Stimulated activated CD4-positive, alpha-beta T cell treated with anti-CD3 and anti-CD28 coated beads, Interleukin-4, amount 100 ng/mL, for 24 hours (primary cell): ENCODE measurements at places on chromosomes 7 and 10.

DNA sequence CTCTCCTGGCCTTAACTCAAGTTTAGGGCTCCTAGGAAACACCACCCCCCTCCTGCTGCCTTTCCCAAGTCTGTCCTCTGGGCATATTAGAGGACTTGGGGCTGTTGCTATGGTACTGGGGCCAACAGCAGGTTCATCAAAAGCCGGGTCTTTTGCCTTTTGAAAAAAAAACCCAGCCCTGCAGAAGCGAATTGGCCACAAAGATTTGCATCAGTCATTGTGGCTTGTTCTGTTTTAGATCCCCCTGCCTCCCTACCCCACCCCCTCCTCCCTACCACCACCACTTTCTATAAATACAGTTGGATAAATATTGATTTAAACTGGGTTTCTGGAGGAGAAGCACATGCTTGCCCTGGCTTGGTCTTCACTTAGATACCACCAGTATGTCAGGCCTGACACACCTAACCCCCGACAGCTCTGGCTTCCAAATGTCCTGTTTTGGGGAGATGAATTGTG, 7.0 kb downstream of the MXI1 start:
- no peak for DNase-seq

GRCh38 chr7:42693722-42694121, 218.1 kb downstream of the C7orf25 start:
- no peak for DNase-seq

DNA sequence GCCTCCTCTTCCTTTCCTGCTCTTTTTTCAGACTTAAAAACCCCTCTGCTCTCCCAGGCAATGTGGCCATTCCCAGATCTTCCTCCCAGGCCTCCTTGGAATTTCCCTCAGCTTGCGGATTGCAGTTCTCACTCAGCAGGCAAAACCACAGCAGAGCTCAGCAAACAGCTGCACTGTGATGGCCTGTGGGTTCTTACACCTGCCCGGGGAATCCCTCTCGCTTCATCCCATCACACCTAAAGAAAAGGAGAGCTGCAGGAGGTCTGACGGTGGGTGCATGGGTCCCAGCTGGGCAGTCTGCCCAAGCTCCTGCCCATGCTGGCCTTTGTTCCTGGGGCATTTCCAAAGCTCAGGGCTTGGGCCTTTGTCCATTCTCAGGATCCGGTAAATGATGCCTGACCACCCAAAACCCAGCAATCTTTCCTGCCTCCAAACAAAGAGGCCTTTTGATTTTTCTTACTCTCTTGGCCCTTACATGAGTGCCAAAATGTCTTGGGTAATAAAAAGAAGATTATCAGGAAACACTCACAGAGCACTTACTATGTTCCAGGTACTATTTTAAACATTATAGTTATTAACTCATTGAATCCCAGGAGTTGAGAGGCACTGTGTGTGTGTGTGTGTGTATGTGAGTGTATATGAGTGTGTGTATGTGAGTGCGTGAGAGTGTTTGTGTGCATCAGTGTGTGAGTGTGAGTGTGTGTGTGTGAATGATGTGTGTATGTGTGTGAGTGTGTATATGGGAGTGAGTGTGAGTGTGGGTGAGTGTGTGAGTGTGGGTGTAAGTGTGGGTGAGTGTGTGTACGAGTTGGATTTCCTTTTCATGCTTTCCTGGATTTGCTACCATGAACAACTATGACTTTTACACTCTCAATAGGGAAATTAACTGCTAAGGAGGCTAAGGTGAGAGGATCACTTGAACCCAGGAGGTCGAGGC, 64.5 kb upstream of the PODXL start:
- DNase-seq = no peak

DNA sequence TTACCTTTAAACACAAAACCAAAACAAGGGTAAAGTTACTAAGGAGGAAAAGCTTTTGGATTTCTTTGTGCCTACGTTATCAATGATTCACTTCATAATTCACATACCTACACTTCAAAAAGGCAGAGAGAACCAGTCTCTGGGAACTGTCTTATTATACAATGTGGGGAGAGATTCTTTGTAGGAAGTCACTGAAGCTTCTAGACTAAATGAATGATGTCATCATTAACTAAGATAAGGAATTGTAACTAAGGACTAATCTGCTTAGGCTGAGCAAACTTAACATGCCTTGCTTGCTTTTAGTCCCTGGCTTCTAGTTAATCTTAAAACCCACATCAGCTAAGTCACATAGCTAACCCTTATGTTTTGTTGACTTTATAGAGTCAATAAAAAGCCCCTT, 771.2 kb downstream of the NXPH1 start:
- DNase-seq = no peak

GRCh38 chr10:115861455-115861854, 411.6 kb downstream of the GFRA1 start:
- no peak for DNase-seq

DNA sequence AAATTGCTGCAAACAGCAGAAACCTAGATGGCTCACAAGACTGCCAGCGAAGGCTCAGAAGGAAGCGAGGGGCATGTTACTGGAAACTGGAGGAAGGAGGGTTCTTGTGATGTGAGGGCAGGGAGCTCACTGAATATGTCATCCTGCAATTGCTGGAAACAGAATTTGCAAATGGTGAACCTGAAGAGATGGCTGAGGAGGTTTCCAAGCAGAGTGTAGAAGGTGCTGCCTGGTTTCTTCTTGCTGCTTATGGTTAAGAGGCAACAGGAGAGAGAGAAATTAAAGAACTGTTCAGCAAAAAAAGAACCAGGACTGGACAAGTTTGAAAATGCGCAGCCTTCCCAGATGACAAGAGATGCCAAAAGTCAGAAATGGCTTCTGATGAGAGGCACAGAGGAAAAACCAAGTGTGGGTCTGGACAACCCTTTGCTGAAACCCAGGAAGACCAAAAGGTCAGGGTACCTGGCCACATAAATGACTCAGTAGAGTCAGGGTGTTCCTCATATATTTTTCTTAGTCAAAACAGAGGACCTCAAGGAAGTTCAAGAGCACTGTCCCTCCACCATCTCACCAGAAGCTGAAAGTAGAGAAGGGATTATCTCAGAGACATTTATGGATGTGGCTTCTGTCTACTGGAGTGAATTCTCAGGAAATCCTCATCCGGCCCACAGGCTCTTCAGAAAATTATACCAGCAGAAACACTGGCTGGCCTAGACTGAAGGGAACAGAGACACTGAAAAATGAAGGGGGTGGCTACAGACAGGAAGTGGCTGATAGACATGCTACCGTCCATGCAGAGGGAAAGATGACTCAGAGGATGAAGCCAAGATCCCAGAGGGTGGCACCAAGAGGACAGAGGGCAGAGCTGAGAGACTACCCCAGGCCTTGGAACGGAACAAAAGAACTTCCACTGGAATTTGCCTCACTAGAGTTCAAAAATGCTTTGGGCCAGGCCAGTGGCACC, 10.1 kb downstream of the PAPOLB start:
- no peak for DNase-seq

GRCh38 chr10:13627459-13628310, 40.9 kb downstream of the PRPF18 start:
- DNase-seq = no peak

DNA sequence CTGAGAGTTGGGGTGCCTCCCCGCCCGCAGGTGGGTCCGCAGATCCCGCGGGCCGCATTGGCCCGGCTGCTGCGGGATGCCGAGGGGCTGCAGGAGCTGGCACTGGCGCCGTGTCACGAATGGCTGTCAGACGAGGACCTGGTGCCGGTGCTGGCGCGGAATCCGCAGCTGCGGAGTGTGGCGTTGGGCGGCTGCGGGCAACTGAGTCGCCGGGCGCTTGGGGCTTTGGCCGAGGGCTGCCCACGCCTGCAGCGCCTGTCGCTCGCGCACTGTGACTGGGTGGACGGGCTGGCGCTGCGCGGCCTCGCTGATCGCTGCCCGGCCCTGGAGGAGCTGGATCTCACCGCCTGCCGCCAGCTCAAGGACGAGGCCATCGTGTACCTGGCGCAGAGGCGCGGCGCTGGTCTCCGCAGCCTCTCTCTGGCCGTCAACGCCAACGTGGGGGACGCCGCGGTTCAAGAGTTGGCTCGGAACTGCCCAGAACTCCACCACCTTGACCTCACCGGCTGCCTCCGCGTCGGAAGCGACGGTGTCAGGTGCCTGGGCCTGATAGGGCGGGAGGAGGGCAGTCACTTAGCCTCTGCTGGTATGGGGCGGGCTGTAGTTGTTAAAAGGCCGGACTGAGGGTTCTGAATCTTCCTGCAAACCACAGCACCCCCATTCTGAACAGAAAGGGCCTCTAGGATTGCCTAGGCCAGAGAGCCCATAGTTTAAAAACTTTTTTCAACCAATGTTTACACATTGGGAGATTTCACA, 1.3 kb downstream of the FBXL15 start:
- no peak for DNase-seq

GRCh38 chr7:16083931-16084330, 337.4 kb downstream of the CRPPA start:
- no peak for DNase-seq

- no peak for DNase-seq
Measured at GRCh38 chr7:75658369-75658768, 80.4 kb downstream of the HIP1 start.

GRCh38 chr10:132189016-132189415, 2.3 kb downstream of the DPYSL4 start:
- DNase-seq = no peak

- no peak for DNase-seq
Measured at GRCh38 chr7:20435305-20435704, 104.6 kb downstream of the ITGB8 start.

DNA sequence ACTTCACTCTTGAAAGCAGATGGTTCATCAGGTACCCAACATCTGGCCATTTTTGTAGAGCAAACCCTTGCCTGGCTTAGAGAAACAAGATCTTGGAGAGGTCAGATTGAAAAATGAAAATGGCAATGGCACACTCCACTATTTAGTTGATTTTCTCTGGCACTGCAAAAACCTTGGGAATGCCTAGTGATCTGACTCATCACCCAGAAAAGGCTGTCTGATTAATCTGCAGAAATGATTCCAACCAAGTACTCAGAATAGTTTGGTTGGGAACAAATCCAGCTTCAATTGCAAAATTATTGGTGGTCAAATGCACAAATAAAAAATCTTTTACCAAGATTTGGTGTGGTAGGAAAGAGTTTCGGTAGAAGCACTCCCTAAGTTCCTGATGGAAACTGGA, 351.2 kb downstream of the PHTF2 start:
- no peak for DNase-seq

DNA sequence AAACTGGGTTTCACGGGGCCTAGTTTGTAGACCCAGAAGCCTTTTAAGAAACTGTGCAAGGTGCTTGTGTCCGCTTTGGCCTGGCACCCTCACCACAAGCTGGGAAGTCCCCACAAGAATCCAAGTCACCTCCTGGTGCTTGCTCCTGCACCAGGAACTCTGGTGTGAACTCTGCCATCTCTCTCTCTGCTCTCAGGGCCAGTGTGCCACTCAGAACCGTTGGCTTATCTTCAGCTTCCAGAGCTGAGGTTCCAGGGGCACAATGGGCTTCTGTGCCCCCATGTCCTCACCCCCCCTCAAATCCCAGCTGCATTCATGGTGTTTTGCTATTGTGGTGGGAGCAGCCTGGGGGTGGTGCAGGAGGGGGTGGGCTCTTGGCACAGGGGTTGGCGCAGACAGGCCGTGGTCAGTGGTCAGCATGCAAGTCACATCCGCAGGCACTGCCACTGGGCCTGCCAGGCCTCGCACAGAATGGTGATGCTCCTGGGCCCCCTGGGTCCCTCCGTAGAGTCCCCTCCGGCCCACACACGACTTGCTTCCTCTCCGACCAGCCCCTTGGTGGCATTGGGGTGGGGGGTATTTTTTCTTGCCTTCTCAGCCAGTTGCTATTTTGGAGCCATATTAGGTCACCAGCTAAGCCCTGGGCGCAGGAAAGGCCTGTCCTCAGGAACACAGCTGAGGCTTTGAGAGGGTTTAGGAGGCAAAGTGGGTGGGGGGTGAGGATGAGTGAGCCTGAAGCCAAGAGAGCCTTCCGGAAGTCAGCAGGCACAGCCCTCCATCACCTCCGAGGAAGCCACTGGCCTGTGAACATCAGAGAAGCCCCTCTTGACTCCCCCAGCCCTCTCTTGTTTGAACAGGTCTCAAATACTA, 3.0 kb downstream of the ZCCHC24 start:
- DNase-seq = no peak

GRCh38 chr7:36080843-36081242, 72.2 kb upstream of the EEPD1 start:
- DNase-seq = no peak

DNA sequence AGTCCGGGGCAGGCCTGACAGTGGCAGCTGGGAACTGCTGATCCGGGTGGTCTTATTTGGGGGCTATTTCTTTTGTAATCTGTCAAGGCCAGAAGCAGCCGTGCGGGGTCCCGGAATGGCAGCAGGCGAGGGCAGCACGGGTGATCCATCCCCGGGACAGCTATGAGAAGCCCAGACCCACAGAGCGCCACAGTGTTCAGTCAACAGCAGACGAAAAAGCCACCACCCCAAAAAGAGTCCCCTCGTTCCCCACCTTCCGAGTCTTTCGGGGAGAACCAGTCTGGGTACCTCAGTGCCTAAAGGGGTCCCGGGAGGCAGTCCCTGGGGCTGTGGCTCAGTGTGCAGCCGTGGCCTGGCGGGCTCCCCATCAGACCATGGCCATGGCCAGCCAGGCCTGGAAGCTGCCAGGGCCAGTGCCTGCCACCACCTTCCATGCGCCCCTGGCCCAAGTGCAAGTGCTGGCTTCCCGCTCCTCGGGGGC, 125.1 kb upstream of the KCTD7 start:
- DNase-seq = no peak

GRCh38 chr10:75208181-75208580, 2.4 kb upstream of the VDAC2 start:
- DNase-seq = no peak

DNA sequence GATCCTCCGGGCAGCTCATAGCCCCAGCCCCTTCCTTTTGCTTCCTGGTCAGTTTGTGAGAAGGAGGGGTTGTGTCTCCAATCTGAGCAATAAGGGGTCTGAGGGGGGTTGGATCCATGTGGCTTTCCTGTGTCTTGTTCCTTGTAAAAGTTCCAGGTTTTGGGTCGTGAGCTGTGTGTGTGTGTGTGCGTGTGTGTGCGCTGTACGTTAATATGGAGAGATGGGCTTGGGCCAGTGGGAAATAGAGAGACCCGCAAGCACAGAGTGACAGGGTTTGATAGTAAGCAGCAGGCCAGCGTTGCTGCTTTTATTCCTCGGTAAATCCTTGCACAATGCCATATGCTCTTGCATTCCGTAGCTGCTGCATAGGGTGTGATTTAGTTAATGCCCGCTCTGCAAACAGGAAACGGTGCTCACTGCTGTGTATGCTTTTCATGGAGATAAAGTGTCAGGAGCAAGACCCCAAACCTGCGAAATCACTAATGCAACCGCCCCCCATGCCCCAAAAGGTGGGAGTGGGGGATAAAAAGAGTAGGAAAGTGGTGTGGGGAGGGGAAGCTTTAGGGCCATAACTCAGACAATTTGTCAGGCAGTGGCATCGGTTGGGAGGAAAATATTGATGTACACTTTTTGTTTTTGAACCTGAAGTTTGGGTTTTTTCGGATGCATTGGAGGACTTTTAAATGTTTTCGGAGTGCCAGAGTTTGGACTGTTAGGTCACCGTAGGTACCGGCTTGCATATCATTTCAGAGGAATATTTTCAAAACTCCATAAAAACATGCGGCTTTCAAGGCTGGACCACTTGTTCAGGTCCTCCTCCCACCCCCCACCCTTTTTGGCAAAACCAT, 108.7 kb downstream of the TCF7L2 start:
- no peak for DNase-seq

- no peak for DNase-seq
Measured at GRCh38 chr7:143490717-143491306, 13.1 kb downstream of the TAS2R41 start.
